Fibroblast of upper back skin (primary cell): ENCODE measurements at places on chromosomes 4 and X.

DNA sequence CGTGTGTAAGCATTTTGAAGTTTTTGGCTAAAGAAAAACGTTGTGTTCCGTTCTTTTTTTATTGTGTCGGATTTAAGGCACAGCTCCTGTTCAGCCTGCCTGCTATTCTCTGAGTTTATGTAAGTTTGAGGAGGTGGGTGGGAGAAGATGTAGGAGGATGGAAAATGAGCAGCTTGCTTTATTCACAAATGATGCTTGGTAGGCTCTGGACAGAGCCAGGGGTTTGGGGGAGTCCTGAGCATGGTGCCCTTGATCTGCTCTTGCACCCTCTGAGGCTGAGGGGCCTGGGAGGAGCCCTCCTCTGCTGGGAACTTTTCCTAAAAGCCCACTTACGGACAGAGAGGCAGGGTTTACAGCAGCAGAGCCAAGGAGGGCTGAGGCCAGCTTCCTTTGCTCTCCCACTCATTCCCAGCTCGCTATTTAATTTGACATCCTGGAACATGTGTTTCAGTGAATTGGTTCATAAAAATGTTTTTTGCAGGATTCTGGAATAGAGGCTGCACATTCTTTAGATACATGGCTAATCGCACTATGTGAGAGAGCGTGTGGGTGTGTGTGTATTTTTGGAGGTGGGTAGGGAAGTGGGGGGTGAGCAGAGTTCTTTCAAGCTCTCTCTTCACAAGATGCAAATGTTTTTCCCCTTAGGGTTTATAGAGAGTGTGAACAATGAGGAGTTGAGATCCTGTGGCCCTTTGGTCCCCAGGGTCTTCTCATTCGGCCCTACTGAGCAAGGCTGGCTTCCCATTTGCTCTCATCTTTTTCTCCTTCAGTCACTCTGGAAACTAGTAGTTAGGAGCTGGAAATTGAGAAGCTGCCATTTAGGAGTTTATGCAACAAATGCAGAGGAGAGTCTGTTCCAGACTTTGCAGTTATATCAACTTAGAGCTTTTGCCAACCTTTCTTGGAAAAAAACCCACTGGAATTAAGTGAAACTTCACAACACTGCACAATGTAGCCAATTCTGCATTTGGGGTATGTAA, 32.1 kb downstream of the TMEM131L start:
- DNase-seq: peak; percentile 82

DNA sequence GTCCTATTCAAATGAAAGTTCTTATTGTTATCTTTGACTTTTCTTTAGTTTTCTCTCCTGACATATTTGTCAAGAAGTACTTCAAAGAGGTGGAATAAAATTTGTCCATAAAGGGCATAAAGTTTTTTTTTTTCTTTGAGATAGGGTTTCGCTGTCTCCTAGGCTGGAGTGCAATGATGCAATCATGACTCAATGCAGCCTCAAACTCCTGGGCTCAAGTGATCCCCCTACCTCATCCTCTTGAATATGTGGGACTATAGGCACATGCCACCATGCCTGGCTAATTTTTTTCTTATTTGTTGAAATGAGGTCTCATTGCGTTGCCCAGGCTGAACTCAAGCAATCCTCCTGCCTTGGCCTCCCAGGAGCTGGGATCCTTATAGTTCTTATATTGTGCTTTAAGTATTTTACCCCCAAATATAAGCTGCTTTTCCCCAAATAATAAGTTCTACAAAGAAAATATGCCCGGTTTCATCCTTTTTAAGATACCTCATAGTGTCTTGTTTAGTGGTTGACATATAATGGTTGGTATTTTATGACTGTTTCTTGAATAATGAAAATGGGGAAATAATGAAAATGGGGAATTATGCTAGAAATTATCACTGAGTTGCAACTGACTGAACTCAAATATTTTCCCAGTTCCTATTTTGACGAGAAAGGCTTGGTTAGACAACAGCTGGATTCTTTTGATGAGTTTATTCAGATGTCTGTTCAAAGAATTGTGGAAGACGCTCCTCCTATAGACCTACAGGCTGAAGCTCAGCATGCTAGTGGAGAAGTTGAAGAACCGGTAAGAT, 11.6 kb downstream of the POLR2B start:
- DNase-seq: peak; percentile 66

DNA sequence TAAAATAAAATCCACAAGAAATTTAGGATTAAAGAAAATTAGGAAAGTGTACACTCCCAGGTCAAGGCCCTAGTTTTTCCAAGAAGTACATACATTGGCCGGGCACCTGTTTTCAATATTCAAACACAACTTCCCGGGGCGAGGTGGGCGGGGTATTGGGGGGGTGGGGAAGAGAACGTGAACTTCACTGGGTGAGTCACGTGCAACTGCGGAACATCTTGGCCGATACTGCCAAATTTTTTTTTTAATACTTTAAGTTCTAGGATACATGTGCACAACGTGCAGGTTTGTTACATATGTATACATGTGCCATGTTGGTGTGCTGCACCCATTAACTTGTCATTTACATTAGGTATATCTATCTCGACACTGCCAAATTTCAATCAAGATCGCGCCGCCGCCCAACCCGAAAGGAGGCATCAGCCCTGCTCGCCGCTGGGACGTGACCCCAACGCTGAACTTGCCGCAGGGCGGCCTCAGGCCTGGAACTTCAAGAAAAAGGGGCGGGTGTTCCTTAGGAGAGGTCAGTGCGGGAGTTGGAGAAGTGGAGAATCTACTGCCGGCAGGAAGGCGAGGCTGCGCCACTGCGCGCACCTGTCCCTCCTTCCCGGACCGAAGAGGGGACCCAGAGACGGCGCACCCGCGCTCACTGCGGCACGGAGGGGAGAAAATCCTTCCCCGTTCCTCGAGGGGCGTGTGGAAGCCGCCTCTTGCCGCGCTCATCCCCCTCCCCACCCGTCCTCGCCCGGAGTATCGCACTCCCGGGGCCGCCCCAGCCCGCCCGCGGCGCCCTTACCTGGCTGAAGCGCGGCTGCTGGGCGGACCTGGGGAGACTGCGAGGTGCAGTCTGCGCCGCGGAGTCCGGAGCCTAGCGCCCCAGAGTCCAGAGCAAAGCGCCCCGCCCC, at the start of gene TEC:
TEC (minus strand) TSS at position 883 of the 905 bp plus-strand sequence. CDS start 41,224 bp downstream, outside the sequence.
- no peak for DNase-seq

- DNase-seq: peak; percentile 22
These were observed 60.6 kb upstream of the SPANXN2 start for GRCh38 chrX:143781103-143781502.

GRCh38 chrX:95539041-95539440, 1145.6 kb upstream of the DIAPH2 start:
- no peak for DNase-seq

GRCh38 chr4:146260521-146260920, 46.2 kb downstream of the REELD1 start:
- DNase-seq: no peak

- peak; percentile 98 for DNase-seq
These were observed at the start of gene ARHGAP24 for GRCh38 chr4:85474818-85475630. TSS of gene ARHGAP24 (plus strand) at chr4:85475150.

DNA sequence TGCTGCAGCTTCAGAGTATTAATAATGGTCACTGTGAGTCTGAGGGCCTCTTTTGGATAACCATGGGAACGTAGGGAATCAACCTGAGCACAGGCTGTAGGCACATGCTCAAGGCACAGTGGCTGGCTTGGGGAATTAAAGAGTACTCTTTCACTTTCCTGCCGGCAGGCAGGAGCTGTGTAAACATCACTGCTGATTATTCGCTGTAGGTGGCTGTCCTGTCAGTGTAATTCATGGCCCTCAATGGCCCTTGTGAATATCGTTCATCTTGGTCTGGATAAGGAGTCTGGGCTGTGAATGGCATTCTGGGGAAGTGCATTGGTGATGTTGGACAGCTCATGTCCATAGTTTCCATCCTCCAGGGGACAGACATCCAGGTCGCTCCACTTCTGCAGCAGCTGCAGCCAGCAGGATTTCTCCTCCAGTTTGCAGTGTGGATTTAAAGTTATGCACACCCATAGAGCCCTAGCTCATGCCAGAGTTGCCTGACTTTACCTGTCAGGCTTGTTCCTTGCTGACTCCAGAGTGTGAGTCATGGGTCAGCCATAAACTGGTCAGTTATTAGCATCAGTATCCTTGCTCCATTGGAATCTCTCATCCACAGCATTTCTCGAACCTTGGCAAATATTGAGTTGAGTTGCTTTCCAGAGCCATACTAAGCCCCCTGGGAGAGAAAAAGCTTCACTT, 43.0 kb downstream of the C4orf33 start:
- no peak for DNase-seq
